Iris pigment epithelial cell (primary cell): ENCODE measurements at places on chromosomes 7 and 10.

- no peak for DNase-seq
Measured at GRCh38 chr7:120395526-120396019, 122.6 kb downstream of the KCND2 start.

DNA sequence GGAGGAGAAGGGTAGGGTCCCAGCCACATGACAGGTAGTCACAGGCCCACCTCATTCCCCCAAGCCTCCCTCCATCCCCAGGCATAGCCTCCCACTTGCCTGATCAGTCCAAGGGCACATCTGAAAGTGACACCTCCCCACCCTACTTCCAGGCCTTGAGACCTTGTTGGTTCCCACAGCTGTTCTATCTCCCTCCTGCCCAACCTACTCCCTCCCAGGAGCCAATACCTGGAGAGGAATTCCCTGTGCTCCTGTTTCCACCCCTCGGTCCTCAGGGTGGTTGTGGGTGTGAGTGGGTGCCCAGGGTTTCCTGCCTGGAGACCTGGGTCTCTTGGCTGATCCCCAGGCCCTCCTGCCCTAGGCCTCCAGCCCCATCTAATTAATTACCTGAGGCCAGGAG lies 11.6 kb upstream of the IMPDH1 start:
- DNase-seq, result no peak

DNA sequence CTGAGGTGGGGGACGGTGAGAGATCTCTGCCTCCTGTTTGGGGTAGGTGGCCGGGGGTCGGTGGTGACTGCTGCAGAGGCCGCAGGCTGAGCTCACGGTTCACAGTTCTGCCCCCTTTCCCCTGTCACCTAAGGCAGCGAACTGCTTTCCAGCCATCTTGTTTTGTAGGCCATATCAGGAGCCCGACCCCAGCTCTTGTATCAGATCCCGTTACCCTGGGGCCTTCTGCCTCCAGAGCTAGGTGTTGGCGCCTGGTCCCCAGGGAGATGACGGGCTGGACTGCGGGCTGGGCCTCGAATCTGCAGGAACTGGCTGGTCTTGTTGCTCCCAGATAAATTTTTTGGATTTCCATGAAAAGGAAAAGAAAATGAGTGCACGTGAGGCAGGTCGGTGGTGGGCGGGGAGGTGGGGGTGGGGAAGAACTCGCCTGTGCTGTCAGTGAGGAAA lies 183.0 kb downstream of the DNAJB6 start:
- no peak for DNase-seq

- DNase-seq, result no peak
Measured at GRCh38 chr10:47018026-47018735, 107.0 kb downstream of the PTPN20 start.

DNA sequence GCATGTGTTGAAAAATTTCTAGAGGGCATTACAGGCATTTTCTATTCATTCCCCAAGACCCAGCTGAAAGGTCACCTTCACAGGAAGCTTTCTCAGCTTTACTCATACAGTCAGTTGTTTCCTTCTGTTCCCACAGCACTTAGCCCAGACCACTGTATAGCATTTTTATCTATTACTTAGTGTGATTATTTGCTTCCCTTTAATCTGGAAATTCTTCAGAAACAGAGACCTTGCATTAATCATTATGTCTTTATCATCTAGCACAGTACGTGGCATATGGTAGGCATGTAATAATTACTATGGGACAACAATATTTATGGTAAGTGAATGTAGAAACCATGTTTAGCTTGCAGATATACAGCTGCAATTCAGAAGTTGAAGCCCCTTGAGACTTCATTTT lies 38.2 kb upstream of the CDK6 start:
- peak; percentile 43 for DNase-seq

- DNase-seq, result no peak
Measured at GRCh38 chr7:155484483-155485399, 26.8 kb downstream of the EN2 start.

DNA sequence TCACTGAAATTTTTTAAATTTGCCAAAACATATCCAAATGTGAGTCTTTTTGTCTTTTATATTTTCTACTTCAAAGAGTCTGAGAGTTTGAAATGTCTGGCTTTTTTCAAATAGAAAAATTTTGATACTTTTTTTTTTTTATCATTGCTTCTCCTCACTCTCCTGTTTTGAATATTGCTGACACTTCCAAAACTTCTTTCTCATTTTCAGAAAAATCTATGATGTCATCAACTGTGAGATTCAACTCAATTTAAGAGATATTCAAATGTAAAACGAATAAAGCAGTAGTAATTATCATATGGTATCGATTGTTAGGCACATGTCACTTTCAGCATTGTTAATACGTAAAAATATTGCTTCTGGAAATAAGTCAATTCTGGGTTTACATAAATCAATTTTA lies 505.8 kb upstream of the STEAP1 start:
- DNase-seq, result no peak

GRCh38 chr10:36771725-36772124 lies 353.7 kb upstream of the ANKRD30A start:
- no peak for DNase-seq

DNA sequence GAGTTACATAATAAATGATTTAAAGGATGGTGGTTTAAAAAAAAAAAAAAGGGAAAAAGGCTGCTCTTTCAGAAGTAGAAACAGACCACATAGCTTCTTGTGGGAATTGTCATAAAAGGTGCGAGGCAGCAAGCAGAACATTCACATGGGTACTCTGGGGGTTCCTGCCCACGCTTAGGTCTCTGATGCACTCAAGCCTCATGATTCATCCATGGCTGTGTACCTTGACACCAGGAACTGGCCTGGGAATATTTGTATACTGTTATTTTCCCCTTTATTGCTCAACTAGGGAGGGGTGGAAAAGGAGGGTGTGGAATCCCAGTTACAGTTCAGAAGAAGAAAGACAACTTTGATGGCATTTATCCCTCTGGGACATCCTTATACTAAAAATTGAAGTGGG lies 4.0 kb downstream of the PON2 start:
- peak; percentile 81 for DNase-seq

GRCh38 chr7:94115316-94115715 lies 111.2 kb upstream of the BET1 start:
- peak; percentile 67 for DNase-seq

DNA sequence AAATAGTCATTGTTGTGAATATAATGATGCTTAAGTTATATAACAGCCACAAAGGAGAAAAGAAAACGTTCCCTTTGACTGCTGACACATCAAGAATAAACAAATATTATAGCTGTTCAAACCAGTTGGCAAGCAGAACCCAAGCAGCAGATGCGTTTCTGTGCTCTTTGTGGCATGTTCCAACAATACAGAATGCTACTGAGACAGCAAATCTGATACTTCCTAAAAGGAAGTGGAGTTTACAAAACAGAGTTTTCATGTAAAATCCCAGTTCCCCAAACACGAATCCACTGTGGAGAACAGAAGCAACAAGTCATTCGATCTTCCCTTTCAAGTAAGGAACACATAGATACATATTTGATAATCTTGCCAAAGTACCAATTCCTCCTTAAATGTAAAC lies 170.9 kb upstream of the ASAH2 start:
- no peak for DNase-seq

- DNase-seq, result no peak
Measured at GRCh38 chr10:18980089-18980629, 68.4 kb upstream of the MALRD1 start.

GRCh38 chr10:29734640-29734961 lies 99.8 kb upstream of the SVIL start:
- no peak for DNase-seq

DNA sequence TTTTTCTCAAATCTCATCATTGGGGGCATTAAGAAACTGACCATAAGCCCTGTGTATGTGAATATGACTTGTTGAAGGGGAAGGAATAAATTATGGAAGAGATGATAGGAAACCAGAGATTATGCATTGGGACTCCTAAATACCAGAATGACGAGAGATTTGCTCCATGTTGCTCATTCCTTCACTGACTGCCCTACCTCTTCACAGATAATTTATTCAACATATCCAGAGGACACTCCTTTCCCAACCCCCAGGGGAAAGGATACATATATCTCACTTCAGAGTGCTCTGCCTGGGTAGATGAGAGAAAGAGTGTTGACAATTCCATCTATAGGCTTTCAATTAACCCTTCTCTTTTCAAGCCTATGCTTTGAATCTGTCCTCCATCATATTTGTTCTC lies 145.3 kb upstream of the RHOBTB1 start:
- no peak for DNase-seq

DNA sequence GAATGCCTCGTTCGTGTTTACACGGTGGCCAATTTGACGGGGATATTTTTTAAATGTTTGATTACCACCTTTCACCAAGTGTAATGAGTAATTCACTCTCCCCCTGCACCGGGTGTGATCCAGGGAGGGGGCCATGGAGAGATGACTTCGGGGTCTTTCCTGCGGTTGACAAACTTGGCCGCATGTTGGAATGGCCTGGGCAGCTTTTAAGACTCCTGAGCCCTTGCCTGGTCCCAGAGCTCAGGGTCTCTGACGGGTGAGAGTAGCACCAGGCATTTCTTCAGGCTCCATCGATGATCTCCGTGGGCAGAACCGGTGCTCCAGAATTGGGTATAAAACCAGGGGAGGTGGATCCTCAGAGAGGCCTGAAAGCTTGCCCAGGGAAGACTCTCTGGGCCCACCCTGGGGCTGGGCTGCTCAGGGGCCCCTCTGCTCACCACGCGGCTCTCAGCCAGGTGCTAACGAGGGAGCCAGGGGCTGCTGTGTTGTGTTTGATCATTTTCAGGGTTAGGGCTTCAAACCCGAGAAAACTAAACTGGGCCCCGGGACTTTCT lies 882 bp downstream of the ZNF282 start:
- DNase-seq, result no peak
